NCI-H446 treated with DMSO at 0.1 percent for 48 hours (cell line): ENCODE measurements at places on chromosomes 4 and X.
A peak's percentile ranks its signal among the peaks of the same experiment; 100 is the strongest.

GRCh38 chrX:131081772-131082740 lies 23.9 kb downstream of the ARHGAP36 start:
- no peak for DNase-seq

GRCh38 chr4:184320631-184321030 lies 103.0 kb upstream of the ENPP6 start:
- no peak for DNase-seq

DNA sequence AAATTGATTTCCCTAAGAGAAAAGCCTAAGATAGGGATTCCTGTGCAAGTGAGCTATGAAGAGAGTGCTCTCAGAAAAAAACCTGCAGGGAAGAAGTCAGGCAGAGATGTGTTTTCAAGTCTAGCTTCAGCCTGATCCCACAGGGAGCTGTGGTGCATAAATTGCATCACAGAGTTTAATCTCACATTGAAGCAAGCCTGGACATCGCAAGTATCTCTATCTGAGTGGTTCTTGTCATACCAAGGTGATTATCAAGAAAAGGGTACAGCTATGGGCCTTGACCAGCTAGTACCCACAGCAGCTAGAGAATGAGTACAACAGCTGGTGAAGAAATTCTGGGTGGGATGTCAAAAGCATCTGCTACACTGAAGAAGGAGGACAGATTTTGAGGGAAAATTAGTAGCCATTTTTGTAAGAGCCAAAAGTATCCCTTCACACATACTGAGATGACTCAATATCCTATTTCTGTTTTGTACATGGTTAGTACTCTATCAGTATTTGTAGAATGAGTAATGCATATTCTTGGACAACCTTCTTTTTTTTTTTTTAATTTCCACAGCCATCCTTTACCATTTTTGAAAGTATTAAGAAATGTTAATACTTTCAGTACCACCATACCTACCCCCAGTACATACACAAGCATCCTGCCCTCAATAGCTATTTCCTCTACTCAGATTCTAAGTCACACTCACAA lies 708.9 kb downstream of the IL1RAPL1 start:
- DNase-seq = no peak

DNA sequence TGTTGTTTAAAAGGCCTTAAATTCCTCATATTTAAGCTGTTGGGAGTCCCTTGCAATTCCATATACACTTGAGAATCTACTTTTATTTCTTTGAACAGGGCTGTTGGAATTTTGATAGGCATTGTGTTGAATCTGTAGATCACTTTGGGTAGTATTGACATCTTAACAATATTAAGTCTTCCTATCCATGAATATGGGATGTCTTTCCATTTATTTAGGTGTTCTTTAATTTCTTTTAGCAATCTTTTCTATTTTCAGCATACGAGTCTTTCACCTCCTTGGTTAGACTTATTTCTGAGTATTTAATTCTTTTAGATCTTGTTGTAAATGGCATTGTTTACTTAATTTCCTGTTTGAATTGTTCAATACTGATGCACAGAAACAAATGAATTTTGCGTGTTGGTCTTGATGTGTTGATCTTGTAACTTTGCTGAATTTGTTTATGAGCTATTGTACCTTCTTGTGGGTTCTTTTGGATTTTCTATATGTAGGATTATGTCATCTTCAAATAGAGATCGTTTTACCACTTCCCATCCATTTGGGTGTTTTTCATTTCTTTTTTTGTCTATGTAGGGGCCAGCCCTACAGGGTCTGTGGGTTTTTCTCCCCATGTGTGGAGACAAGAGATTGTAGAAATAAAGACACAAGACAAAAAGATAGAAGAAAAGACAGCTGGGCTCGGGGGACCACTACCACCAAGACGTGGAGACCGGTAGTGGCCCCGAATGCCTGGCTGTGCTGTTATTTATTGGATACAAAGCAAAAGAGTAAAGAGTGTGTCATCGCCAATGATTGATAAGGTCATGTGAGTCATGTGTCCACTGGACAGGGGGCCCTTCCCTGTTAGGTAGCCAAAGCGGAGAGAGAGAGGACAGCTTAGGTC lies 18.2 kb upstream of the CTBP1 start:
- no peak for DNase-seq

DNA sequence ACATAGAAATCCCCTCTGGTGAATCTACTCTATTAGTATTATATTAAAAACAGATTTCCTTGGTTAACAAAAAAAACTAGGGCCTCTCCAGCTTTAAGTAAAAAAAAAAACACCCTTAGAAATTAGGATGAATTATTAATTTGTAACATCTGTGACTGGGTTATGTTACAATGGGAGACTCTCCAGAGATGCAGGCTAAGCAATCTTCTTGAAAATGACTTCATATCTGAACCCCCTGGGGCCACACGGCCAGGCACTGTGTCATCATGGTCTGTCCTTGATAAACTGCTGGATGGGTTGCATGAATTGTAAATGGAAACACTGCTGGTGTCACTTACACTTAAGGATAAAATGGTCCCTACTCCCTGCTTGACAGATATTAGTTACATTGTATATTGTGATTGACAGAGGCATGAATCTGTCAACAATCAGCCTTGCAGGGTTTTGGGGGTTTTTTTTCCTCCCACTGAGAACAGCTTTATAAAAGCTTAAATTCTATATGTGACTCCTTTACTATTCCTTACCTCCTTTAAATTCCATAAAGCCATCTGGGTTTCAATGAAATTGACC lies 49.1 kb downstream of the PRKG2 start:
- peak; percentile 69 for DNase-seq

DNA sequence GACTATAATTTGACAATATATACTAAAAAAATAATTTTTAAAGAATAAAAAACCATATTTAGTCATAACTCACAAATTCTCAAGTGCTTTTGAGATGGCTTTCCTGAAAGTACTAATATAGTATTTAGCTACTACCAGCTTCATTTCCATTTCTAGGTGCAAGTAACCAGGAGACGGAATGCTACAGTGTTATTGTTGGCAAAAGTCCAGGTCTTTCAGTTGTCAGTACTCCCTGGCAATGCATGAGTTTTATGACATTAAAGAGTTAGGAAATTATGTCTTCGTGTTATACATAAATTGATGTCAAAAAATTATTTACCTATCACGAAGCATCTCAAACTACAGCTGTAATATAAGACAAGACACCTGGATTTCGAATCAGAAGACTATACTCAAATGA lies 45.0 kb downstream of the TMEM47 start:
- no peak for DNase-seq

GRCh38 chrX:98646351-98646750 lies 1762.6 kb downstream of the RPA4 start:
- DNase-seq = no peak
